ENCODE measurements at places on chromosomes 1 and 21.

- DNase-seq = no peak
Measured at GRCh38 chr1:6298940-6299465, 38.1 kb upstream of the GPR153 start.

GRCh38 chr1:29579821-29580425, 343.6 kb downstream of the PTPRU start:
- DNase-seq = peak; percentile 50

- DNase-seq = peak; percentile 96
Measured at GRCh38 chr1:218480137-218480536, 135.0 kb downstream of the TGFB2 start.

- no peak for DNase-seq
Measured at GRCh38 chr1:211126622-211127021, 7.3 kb downstream of the KCNH1 start.

GRCh38 chr1:55064071-55064581, 24.8 kb downstream of the PCSK9 start:
- DNase-seq = no peak

GRCh38 chr1:210332233-210332632, 3.5 kb downstream of the HHAT start:
- no peak for DNase-seq

DNA sequence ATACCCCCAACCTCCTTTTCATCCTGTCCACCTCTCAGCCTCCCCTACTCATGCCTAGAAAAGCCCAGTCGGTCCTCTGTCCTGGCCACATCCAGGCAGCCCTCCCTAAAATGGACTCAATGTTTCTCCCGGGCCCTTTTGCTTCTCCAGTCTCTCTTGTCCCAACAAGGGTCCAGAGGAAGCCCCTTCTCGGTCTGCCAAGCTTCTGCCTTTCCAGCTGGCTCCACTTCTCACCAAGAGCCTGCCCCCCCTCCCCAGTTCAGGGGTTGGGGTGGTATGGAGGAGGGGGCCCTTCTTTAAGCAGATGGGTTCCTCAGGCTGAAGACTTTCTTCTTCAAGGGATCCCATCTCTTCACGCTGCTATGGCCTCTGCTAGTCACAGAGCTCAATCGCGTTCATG, 23.9 kb downstream of the RAB7B start:
- no peak for DNase-seq

DNA sequence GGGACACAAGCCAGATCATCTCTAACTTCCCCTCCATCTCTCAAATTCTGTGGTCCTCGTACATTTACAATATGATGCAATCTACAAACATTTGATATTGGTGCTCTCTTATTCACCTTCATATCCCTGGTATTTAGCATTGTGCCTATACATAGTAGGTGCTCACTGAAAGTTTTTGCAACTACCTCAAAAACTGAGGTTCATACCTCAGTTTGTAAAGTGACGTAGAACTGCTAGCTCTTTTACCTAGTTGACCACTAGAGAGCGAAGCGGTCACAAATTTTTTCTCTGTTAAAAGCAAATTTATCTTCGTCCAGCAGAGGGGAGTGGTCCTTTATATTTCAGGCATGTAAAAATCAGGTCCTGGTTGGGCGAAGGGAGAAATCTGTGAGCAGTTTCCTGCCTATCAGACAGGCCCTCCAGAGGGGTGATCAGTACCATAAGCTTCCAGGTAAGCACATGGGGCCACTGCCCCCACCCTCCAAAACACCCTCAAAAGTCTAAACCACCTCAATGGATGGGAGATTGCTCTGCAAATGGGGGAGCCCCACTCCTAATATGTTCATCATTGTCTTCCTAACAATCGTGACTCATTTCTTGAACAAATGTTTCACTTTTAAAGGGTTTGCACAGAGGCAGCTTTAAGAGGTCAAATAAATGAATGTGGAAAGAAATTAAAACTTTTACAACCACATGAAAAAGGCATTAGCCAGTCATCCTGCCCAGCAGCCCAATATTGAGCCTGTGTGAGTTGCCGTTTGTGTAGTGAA, 10.6 kb upstream of the HLCS start:
- DNase-seq = peak; percentile 89

- DNase-seq = no peak
Measured at GRCh38 chr1:33424205-33424604, 6.7 kb downstream of the PHC2 start.

DNA sequence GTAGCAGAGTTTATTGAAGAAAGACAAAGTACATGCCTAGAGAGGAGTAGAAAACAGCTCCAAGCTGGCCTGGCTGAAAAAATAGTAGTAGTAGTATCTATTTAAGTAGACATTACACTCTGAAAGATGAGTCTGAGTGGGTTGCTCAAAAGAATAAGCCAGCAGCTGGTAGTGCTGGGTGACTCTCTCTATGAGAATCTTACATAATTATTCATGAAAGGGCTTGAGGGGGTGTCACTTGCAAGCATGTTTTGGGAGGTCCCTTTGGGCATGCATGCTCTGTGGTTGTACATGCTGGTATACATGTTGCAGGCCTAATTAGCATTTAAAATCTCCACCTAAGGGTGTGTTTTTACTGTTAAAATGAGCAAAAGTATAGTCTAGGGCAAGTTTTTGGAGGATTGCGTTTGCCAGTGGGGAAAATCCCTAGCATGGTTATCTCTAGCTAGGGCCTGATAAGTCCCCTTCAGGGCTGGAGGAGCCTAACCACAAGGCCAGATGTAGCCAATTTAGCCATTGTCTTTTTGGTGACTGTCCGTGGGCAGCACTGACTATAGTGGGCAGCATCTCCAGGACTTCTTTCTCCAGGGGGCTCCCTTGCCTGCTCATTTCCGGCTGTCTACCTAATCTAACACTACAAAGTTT, 11.0 kb upstream of the FCGR2A start:
- no peak for DNase-seq

GRCh38 chr1:200035956-200036618, 8.6 kb downstream of the NR5A2 start:
- no peak for DNase-seq

GRCh38 chr1:33275706-33276572, 19.6 kb downstream of the ZNF362 start:
- no peak for DNase-seq

DNA sequence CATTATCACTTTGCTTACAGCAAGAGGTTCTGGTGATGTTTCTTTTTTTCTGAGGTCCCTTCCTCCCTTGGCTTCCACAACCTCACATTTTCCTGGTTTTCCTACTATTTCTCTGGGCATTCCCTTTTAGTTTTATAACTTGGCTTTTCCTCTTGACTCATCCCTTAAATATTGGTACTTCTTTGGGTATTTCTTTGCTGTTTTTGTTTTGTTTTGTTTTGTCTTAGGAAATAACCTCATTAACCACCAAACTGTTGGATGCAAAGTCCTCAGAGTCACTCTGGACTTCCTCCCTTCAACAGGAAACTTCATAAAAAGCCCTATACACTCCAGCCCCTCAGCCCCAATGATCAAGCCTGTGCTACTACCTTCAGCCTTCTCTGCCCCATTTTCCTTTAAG, 211.1 kb downstream of the DUSP10 start:
- peak; percentile 35 for DNase-seq

GRCh38 chr1:47697616-47698335, 259.9 kb downstream of the FOXD2 start:
- DNase-seq = no peak

- DNase-seq = no peak
Measured at GRCh38 chr1:70436622-70437251, 25.7 kb downstream of the CTH start.

- DNase-seq = no peak
Measured at GRCh38 chr1:46394108-46394871, at the start of gene FAAH. Gene FAAH, plus strand, starts transcription at chr1:46394317. Its CDS starts 32 bp downstream, at chr1:46394349.

- peak; percentile 36 for DNase-seq
Measured at GRCh38 chr1:187070076-187070475, 241.3 kb downstream of the PLA2G4A start.

DNA sequence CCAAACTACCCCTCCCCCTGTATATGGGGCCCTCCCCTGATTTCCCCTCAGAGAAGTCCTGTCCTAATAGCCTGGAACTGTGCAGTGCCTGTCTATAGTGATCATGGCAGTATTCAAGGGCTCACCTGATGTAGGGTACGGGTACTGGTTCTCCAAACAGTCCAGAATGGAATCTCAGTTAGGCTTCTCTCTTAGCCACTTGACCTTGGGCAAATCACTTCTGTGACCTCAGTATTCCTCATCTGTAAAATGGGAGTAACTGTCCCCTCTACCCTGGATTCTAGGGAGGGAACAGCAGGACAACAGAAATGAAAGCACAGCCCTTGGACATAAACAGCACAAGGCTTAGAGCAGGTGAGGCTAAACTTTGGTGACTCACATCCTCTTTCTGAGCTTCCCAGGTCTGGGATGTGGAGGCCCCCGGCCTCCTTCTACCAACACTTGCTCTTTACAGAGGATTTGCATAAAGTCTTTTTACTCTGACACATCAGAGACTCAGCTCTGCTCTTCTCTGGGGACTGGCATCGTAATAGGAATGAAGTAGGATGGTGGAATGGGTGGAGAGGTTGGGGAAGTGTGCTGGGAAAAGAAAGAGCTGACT, 20.0 kb upstream of the PDZK1IP1 start:
- DNase-seq = peak; percentile 24

DNA sequence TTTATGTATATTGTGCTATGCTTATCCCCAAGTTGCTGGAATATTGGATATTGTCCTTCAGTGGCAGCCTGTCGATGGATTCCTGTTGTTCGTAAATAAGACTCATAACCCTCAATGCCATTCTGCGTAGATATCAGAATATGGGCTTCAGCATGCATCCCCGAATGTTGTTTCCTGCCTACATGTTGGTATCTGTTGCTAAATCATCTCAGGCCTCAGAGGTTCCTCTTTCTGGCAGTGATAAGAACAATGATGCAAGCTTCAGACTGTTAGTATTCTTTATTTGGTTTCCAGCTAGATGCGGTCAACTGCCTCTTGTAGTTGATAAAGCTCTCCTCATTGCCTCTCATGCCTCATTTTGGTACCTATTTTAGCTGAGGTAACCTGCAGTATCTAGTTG, 2082.6 kb downstream of the MRPL39 start:
- DNase-seq = no peak

GRCh38 chr1:238492271-238492670, 601.5 kb upstream of the ZP4 start:
- no peak for DNase-seq

DNA sequence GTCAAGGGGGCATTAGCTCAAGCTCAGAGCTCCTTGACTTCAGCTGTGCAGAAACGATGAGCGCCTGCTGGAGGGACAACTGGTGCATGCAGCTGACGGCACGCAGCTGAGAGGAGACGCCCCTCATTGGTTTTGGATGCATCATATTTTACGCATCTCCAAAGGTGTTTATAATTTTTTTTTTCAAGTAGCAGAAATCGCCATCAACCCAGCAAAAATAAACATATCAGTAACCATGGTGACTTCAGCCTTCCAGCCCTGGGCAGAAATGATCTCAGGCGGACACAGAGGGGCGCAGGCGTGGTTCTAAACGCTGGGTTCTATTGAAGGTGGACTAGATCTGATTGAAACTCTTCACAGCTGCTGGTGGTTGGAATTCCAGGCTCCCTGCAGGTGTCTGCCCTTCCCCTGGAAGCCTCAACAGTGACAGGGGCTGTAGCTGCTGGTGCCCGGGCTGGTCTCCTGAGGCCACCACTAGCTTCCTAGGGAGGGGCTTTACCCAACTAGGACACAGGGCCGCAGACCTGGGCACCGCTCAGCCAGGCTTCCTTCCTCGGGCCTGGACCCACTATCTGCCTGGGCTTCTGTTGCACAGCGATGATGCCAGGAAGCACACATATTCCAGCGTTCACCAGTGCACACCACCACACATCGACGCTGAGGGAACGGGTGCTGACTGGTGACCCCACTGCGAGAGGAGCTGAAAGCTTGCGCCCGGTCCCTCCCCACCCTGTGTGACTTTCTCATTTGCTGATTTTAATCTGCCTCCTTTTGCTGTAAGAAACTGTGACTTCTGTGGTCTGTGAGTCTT, 63.7 kb upstream of the ABCG1 start:
- DNase-seq = no peak

GRCh38 chr1:100536031-100536430, 1.9 kb upstream of the GPR88 start:
- DNase-seq = no peak

DNA sequence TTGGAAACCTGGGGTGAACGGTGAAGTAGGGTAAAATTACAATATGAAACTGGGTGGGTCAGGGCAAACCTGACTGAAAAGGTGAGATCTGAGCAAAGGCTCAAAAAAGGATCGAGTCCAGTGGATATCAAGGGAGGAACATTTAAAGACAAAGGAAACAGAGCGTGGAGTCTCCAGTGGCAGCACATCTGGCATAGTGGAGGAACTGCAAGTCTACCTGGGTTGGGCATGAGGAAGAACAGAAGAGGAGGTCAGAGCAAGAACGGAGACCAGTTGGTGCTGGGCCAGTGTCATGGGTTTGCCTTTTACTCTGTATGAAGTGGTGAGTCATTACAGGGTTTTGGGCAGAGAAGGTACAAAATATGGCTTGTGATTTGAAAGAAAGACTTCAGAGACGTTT, 163.7 kb downstream of the NTPCR start:
- peak; percentile 80 for DNase-seq

- no peak for DNase-seq
Measured at GRCh38 chr1:59232216-59232615, 64.7 kb upstream of the FGGY start.

GRCh38 chr1:84584126-84584525, 9.9 kb upstream of the CTBS start:
- no peak for DNase-seq

DNA sequence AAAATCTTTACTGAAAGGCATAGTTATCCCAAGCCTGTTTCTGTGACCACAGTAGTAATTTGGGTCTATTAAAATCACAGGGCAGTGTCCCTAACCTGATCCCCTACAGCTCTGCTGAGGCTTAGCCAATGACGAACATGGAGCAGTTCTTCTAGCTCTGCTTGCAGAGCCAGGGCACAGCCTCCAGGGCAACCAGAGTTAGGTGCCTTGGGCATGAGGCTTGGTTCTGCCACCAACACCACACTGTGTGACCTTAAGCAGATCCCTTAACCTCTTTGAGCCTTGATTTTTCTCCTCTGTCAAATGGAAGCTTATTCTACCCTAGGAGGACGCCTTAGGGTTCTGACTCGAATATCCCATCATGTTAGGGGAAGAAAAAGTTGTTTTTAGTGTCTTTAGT, 86.7 kb upstream of the TLR5 start:
- no peak for DNase-seq

DNA sequence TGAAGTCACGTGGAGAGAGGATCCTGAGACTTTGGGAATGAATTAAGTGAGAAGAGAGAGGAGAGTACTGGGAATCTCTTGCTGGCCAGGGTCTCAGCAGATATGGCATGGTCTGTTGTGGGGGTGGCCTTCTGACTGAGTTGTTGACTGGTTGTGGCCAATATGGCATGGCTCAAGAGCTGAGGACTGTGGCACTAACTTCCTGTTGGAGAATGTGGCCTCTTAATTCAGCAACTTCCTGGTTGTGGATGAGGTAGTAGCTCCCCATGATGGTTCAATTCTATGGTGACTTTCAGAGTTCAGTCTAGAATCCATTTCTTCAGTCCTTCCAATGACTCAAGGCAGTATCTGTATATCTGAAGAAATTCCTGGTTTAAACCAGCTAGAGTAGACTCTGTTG, 44.7 kb upstream of the PAXBP1 start:
- no peak for DNase-seq

DNA sequence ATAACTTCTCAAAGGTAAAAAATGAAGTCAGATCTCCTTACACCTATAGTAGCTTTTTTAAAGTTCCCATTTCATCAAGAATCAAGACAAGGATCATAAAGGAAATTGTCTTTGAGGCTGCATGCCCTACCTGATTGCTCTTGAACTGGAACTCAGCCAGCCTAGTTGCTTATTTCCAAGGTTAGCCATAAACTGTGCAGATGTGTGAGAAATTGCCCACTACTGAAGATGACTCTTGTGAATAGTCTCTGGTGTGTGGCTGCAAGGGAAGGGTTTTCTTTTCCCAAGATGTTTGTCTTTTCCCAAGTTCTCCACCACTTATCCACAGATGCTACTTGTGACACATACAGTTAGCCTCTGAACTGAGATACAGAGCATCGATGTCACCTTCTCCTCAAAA, 81.7 kb upstream of the DUSP10 start:
- DNase-seq = no peak
